ENCODE measurements at places on chromosomes 1 and 21.

DNA sequence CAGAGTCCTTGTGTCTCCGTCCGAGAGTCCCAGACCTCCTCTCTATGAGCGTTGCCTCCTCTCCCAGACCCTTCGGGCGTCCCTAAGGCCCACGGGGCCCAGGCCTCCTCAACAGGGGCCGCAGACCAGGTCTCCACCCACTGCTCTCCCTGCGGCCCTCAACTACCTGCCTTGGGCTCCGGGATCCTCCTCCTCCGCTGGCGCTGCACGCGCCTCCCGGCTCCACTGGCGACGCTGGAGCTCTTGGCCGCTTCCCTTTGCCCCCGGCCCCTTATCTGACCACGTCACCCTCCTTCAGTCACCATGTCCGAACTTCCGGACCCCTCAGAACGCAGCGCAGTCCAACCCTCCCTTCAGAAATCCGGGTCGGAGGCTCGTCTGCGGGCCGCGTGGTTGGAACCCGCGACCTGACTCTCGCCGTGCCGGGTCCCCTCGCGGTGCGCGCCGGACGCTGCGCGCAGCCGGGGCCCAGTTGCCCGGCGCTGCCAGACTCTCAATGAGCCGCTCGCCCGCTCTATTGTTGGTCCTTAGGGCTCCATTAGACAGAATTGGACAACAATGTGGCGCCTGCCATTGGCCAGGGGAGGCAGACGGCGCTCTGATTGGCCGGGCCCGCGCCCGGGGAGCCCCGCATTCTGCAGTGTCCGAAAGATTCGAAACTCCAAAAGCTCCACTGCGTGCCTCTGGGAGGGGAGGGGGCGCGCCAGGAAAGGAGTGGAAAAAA lies at the start of gene DMRTA2:
Gene DMRTA2 (minus strand): TSS at position 498 of the 724 bp plus-strand sequence. CDS start 1,907 bp downstream, outside the sequence.
- DNase-seq, result peak; percentile 13

GRCh38 chr1:232057217-232057895 lies 430.8 kb downstream of the DISC1 start:
- no peak for DNase-seq

DNA sequence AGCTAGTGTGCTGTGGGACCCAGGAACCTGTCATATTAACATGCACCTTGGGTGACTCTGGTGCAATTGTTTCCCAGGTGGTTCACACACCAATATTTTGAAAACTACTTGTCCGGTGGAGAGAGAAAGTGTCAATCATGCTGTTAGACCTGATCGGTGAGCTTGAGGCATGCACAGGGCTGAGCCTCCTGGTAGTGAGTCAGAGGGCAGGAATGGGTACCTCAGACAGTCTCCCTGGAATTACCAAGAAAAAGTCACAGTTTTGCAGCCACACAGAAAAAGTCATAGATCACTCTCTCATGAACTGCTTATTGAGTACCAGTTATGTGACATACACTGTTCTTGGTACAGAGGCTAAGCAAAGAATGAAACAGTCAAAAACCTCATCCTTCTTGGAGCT lies 140.1 kb upstream of the NFIA start:
- peak; percentile 96 for DNase-seq

- peak; percentile 51 for DNase-seq
These were observed at the start of gene FABP3 for GRCh38 chr1:31373056-31373896. FABP3 (minus strand) TSS chr1:31373076; CDS start chr1:31373014, 62 bp downstream.

- no peak for DNase-seq
These were observed 71.1 kb downstream of the MATN1 start for GRCh38 chr1:30652152-30652841.

DNA sequence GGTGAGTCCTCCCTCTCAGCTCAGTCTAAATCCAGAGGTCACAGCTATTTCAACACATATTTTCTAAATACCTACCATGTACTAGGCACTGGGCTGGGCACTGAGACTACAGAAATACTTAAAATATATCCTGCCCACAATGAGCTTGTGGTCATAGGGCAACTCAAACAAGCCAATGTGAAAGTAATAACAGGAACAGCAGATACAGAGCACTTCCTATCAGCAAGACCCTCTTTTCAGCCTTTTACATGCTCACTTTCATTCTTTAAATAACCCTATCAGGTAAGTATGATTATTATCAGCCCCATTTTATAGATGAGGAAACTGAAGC lies 71.9 kb downstream of the CD34 start:
- no peak for DNase-seq

DNA sequence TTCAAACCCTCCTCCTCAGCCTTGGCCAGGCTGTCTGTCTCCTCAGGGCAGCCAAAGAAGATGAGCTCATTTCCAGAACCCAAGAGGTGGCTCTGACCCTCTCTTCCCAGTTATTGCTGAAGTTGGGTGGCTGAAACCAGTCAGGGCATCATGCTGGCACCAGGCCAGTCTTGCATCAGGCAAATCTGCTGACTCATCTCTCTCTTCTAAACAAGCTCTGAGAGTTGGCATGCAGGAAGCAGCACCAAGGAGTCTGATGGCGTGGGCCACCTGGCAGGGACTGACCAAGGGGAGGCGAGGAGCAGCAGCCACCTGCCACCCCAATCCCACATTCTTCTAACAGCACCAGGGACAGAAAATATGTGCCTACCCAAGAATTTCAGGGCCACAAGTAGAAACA lies 104.8 kb upstream of the ATP1A1 start:
- DNase-seq, result no peak

DNA sequence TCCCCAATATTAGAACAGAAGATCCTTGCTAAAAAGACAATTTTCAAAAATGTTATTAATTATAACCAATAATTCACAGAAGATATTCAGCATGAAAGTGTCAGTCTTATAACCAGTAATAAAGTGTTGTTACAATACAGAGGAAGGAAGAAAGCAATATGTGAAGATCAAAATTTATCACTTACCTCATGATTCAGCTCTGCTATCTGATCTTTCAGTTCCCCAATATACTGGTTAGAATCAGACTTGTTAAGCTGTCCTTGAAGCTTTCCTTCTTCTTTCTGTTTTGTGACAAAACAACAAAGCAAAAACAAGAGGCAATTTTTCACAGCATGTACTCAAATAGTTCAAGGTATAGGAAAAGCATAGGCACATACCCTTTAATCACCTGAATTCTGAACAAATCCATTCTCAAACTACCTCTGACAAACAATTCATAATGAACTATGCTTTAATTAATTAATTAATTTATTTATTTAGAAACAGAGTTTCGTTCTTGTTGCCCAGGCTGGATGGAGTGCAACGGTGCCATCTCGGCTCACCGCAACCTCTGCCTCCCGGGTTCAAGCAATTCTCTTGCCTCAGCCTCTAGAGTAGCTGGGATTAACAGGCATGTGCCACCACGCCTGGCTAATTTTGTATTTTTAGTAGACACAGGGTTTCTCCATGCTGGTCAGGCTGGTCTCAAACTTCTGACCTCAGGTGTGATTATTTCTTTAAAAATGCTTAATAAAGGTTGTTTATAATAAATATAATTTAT lies 76.9 kb upstream of the GFI1 start:
- DNase-seq, result no peak

DNA sequence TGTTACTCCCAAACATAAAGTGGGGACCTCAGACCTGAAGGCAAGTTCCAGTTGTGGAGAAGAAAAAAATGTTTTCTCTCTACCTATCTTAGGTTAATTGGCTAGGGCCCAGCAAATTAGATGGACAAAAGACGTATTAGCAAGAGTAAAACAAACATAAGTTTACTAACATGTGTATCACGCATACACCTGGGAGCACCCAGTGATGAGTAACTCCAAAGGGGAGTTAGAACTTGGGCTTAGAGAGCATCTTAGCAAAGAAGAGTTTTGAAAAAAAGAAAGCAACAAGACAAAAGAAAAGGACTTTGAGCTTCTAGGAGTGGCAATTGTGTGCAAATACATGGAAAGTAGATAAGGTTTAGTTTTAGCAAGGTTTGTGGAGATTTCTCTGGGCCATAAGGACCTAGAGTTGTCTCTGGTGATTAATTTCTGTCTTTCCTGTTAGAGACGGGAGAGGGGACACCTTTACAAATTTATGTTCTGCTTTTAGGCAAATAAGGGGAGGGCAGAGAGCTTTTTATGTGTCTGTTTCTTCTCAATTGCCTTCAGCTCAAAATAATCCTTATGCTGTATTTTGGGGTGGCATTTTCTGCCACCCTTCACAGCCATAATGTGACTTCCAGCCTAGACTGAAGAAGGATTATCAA lies 76.7 kb upstream of the PTGFRN start:
- no peak for DNase-seq

Measured in trophoblast cell (in vitro differentiated cells and primary cell).